ENCODE measurements at places on chromosomes 13 and 19.

DNA sequence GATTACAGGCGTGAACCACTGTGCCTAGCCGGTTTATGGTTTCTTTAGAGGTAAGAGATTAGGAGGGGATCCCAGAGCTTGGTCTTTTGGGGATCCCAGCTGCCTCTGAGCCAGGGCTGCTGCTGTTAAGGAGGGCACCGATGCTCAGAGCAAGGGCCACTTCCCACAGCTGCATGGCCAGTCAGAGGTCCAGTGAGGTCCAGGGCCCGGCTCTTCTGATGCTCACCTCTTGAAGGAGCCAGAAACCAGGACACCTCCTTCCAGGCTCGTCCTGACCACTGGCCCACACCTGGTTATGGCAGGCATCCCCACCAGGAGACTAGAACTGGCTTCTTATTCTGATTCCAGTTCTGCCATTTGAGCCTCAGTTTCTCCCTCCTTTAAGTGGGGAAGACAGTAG, 149.0 kb downstream of the TEX29 start:
- no peak for DNase-seq

DNA sequence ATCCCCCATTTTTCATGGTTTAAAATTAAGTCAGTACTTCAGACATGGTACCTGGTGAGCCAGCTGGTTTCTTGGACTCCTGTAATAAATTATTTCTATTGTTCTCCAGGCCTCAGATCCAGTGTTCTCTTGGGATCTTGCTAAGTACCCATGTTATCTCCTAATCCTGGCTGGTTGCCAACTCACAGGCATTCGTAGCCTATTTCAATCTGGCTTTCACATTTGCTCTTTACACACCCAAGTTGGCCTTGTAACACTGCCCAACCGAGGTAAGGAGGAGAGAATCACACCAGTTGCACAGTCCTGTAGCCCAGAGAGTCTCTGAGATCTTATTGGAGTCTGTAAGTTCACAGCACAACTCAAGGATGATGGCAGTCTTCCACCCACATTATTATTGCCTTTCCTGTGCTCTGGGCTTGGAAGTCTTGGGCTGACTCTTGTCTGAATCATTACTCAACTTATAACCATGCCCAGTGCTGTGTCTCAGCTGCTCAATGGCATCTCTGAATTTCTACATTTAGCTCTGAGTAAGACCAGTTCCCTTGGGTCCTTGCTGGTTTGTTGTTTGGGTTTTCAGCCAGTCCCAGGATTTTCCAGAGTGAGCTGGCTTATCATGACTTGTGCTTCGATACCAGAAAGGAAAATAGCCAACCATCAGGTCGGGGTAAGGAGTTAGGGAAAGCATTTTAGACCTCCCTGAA, 76.6 kb upstream of the KLF12 start:
- DNase-seq: peak; percentile 23

- DNase-seq: peak; percentile 62
These were observed 34.4 kb upstream of the NANOS3 start for GRCh38 chr19:13842291-13843103.

DNA sequence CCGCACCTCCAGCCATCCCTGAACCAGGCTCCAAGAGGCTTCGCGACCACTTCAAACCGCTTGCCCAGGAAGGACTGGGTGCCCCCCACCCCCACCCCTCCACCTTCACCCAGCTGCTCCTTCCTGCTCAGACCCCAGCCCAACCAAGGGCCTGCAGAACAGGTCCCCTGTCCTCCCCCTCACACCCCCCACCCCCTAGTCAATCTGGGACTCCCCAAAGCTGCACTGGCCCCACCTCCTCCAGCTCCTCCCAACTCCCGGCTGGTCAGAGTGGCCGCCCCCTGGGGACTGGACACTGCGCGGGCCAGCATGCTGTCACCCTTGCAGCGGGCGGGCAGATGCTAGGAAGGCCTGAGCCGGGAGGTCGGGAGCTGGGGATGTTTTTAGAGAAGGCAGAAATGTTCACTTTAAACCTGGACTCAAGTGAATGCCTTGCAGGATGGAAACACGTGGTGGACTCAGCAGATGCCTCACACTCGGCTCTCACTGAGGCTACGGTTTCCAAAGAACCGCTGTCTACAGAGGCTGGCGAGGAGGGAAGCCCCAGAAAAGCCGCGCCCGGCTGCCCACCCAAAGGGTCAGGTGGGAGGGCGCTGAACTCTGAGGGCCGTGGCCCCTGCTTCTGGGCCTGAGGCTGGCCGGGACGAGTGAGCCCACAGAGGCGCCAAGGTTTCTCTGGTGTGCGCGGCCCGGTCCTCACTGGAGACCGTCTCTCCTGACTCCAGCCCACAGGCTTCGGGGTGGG, 8.0 kb downstream of the RPL36 start:
- no peak for DNase-seq

- DNase-seq: no peak
These were observed 3.1 kb downstream of the IRGQ start for GRCh38 chr19:43592800-43593350.

GRCh38 chr13:75061909-75062308, 420.1 kb downstream of the TBC1D4 start:
- DNase-seq: no peak

DNA sequence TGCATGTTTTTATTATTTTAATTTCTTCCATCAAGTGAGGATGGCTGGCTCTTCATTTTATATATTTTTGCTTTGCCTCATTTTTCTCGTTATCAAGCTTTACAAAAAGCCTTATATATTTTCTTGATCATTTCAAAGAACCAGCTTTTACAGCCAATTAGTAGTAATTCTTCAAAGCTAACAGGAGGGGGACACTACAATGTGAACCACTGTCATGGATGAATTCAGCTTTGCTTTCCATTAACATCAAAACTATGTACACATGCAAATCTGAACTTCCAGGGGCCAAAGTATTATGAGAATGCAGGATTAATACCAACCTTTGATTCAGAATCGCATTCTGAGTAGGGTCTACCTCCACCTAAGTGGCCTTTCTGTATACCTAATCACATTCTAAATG, 11.1 kb downstream of the UQCRFS1 start:
- no peak for DNase-seq

GRCh38 chr19:13984186-13984585, 21.9 kb downstream of the RFX1 start:
- DNase-seq: peak; percentile 41

GRCh38 chr13:105783261-105783660, 752.2 kb downstream of the EFNB2 start:
- no peak for DNase-seq

GRCh38 chr13:66159511-66159910, 1070.6 kb downstream of the PCDH9 start:
- DNase-seq: no peak

GRCh38 chr13:100439247-100439970, 149.2 kb downstream of the GGACT start:
- peak; percentile 86 for DNase-seq

- peak; percentile 38 for DNase-seq
These were observed at the start of gene CXCL17 for GRCh38 chr19:42442833-42443232. TSS of gene CXCL17 (minus strand) at chr19:42442946. CDS start at chr19:42442832, 114 bp downstream.

GRCh38 chr19:40147693-40148347, 43.4 kb upstream of the MAP3K10 start:
- DNase-seq: peak; percentile 22

- DNase-seq: no peak
These were observed 183.7 kb upstream of the LSM14A start for GRCh38 chr19:33988601-33989000.

DNA sequence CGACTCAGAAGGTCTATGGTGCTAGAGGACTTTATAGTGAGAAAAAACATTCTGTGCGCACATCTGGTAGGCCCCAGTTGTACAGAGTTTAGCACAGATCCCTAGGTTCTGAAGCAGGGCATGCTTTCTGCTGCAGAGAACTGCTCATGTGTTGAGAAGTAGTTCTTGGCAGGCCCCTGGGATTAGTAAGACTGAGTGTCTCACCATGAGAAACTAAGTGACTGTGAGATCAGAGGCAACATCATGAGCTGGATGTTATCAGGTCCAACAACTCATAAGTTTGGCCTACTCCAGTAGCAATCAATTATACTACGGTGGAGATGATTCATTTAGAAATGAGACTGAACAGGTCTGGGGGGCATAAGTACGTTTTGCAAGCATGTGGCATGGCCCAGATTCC, 507.4 kb upstream of the KLF12 start:
- DNase-seq: no peak

- DNase-seq: no peak
These were observed 10.3 kb upstream of the MYCBP2 start for GRCh38 chr13:77337159-77337558.

DNA sequence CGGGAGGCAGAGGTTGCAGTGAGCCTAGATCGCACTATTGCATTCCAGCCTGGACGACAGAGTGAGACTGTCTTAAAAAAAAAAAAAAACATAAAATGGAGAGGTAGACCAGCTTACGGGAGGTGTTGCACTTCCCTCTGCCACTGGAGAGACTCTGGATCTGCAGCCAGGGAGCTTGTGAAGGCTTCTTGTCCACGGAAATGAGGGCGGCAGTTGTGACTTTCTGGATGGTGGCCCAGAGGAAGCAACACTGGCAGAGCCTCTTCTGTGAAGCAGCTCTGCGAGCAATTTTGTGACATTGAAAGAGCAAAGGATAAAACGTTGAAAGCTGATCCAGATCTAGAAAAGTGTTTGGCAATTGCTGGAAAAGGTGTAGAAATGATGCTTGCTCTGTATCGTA, 10.4 kb downstream of the SPINT2 start:
- DNase-seq: no peak

DNA sequence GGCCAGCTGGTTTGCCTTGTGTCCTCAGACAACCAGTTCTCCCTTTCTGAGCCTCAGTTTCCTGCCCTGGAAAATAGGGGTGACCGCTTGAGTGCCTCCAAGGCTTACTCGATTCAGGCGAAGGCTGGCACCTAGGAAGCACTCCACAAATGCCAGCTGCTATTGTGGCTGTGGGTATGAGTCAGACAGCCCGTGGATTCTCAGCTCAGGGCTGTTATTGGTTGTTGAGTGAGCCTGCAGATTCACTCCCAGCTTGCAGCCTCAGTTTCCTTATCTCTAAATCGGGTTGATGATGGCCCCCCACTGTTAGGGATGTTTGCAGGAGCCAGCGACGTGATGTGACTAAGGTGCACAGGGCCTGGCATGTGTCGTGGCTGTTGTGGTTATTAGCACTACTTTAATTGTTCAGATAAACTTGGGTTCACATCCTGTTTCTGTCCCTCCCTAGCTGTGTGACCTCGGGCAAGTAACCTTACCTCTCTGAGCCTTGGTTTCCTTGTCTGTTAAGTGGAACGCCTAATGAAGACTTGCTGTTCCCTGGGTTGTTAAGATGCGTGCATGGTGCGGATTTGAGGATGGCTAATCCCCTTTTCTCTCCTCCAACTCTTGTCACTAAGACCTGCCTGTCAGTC, 2.4 kb downstream of the MARK4 start:
- DNase-seq: no peak

DNA sequence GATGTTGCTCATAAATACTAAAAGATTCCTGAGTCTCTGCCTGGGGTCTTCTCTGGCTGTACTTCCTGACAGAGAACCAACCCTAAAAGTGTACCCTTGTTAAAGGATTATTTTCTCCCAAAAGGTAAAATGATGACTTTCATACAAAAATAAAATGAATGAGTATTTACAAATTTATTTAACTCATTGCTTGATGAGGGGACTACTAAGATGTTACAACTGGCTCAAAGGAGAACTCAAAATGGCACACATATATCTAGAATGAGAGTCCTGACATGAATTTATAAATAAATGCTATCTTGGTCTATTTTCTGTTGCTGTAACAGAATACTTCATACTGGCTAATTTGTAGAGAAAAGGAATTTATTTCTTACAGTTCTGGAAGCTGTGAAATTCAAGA, 30.5 kb downstream of the STOML3 start:
- no peak for DNase-seq

- DNase-seq: no peak
These were observed 45.0 kb downstream of the RASA3 start for GRCh38 chr13:114087430-114087829.

DNA sequence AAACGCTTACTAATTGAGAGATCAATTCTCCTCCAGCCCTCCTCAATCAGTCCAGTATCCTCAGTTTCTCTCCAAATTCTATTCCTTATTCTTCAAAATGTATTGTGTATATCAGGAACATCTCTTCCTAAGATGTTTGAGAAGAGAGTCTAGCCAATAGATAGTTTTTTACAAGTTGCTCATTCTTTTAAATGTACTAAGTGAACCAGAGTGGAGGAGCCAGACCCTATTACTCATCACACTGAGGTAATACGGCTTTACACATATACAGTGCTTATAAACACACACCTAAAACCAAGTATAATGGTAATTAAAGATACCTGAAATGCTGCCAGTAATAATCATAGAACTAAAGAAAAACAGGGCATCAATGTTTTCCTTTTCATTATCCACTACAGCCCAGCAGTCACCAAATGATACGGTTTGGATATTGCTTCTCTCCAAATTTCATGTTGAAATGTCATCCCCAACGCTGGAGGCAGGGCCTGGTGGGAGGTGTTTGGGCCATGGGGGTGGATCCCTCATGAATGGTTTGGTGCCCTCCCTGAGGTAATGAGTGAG, 45.2 kb upstream of the HMGB1 start:
- DNase-seq: no peak

DNA sequence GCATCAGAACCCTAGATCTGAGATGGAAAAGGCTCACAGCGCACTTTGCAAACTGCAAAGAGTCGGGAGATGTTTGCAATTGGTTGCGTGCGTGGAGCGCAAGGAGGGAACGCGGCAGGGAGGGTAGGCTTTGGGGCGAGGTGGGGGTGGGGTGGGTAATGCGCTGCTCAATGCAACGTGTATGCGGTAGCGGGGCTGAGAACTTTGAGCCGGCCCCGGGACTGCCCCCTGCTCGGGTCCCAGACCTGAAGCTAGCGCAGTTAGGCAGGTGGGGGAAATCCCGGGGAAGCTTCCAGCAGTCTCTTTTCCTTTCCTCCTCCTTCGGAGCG, 971 bp downstream of the FOSB start:
- no peak for DNase-seq

- no peak for DNase-seq
These were observed 231.3 kb downstream of the TBC1D4 start for GRCh38 chr13:75250526-75251178.

GRCh38 chr19:42850981-42851717, 28.4 kb downstream of the PSG1 start:
- no peak for DNase-seq

DNA sequence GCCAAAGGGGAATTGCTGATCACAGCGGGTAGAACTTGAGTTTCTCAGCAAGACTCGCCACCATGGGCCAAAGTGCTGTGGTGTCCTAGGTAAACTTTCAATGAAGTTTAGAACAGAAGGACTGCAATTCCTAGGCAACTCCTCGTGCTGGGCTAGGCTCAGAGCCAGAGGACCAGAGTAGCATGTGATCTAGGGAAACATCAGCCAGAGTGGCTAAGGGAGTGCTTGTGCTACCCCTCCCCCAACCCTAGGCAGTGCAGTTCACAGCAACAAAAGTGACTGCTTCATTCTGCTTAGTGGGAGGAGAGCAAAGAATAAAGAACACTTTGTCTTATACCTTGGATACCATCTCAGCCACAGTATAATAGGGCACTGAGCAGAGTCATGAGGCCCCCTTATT, 1658.6 kb upstream of the MIR17HG start:
- no peak for DNase-seq

Measured in NCI-H146 (cell line).